HepG2 (cell line): ENCODE measurements at places on chromosomes 11 and 22. TPM values are rescaled to one million over a fixed set of nuclear protein-coding genes. Genes with fewer than 3 reads are reported as not detected.

- DNase-seq, result no peak
These were observed 31.1 kb downstream of the BMAL1 start for GRCh38 chr11:13308704-13309103.

GRCh38 chr22:28813772-28814518, 13.6 kb upstream of the XBP1 start:
- DNase-seq, result peak; percentile 99

GRCh38 chr11:102882389-102883024, 7.7 kb upstream of the MMP12 start:
- no peak for DNase-seq

DNA sequence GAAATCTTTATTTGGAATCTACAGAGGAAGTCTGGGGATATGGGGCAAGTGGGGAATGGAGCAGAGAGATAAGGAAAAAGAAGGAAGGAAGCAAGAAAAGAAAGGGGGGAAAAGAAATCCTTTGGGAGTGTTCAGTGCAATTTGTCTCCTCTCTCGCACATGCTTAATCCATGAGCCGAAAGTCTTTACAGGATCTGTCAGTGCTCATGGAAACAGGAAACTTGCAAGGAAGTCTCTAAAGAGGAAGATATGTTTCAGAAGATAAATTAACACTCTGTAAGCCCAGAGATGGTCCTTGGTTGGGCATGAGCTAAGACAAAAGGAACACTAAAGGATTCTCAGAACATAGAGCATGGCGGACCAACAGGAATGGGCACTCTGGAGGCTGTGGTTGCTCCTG, 47.9 kb upstream of the FLI1 start:
- no peak for DNase-seq

GRCh38 chr11:44011797-44012196, 36.0 kb upstream of the ACCSL start:
- DNase-seq, result no peak

DNA sequence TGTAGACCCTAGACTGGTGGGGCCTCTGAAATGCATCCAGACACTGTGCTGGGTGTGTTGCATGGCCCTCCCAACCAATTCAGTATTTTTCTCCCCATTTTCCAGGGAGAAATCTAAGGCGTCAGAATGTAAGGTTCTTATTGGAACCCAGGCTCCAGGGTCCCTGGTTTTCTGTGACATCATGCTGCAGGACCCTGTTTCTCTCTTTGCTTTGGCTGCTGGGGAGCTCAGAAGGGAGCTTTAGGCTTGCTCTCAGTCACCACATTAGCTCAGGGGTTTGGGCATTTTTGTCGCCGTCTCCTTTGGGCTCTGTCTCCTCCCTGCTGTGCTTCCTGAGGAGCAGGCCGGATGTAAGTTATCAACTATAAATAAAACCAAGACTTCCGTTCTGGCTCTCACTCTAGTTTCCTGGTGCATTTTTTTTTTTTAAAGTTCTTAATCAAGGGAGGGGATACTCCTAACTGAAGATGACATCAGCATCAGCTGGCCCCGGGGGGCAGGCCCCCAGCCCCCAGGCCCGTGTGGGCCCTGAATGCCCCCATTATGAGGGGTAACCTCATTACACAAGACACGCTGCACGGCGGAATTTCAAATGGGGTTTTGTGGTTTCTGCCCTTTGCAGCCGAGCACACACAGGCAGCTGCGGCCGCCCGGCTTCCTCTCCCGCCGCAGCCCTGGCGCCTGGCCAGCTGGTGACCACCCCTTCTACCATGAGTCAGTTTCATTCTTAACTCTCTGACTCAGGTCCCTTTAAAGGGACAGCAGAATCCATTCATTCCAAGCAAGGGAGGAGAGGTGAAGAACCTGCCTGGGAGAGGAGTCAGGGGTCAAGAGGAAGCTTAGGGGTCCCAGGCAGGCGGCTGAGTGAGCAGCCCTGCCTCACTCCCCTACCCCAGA, 3.2 kb downstream of the MYEOV start:
- DNase-seq, result peak; percentile 89

- DNase-seq, result no peak
These were observed 3.9 kb downstream of the MFNG start for GRCh38 chr22:37482244-37482643.

DNA sequence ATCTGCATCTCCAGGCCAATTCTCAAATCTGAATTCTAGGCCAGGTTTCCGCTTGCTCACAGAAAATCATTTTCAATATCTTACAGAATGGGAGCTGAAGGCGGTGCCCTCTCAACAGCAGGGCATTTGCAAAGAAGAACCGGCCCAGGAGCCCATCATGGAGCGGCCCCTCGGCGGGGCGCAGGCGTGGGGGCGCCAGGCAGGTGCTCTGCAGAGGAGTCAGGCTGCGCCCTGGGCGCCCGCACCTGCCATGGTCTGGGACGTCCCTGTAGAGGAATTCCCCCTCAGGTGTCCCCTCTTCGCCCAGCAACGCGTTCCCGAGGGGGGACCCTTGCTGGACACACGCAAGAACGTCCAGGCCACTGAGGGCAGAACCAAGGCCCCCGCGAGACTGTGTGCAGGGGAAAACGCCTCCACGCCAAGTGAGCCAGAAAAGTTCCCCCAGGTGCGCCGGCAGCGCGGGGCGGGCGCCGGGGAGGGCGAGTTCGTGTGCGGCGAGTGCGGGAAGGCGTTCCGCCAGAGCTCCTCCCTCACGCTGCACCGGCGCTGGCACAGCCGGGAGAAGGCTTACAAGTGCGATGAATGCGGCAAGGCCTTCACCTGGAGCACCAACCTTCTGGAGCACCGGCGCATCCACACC, 11.5 kb downstream of the ZNF74 start:
- no peak for DNase-seq

GRCh38 chr11:103929170-103929903, 107.1 kb upstream of the DDI1 start:
- DNase-seq, result no peak

- DNase-seq, result no peak
These were observed 361 bp downstream of the SRPRA start for GRCh38 chr11:126268361-126268707.

DNA sequence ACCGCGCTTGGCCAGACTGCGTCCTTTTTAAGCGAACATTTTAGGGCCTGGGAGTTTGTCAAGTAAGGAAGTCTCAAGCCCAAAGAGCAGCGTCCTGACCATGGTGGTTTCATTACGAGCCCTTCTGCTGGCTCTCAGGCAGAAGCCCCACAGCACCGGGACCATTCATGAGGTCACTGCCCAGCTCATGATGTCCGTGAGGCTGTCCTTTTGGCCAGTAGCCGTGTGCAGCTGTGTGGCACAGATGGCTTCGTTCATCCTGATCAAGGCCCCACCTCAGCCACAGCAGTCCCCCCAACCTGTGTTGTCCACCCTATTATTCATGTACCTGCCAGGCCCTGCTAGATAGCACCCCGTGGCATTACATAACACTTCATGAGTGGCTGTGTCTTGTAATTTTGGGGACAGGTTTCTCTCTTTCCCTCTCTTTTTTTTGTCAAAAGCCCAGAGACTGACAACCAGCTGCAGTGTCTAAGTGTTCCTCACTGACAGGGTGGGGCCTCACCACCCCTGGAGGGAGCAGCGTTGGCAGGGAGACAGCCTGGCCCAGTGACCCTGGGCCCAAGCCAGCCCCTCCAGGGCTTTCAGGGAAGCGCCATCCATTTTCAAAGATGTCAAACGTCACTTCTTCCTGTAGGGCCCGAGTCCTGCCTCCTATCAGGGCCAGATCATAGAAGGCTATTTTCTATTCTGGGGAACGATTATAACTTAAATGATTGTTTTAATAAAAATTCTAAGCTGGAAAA, 21.8 kb upstream of the CABP7 start:
- no peak for DNase-seq

DNA sequence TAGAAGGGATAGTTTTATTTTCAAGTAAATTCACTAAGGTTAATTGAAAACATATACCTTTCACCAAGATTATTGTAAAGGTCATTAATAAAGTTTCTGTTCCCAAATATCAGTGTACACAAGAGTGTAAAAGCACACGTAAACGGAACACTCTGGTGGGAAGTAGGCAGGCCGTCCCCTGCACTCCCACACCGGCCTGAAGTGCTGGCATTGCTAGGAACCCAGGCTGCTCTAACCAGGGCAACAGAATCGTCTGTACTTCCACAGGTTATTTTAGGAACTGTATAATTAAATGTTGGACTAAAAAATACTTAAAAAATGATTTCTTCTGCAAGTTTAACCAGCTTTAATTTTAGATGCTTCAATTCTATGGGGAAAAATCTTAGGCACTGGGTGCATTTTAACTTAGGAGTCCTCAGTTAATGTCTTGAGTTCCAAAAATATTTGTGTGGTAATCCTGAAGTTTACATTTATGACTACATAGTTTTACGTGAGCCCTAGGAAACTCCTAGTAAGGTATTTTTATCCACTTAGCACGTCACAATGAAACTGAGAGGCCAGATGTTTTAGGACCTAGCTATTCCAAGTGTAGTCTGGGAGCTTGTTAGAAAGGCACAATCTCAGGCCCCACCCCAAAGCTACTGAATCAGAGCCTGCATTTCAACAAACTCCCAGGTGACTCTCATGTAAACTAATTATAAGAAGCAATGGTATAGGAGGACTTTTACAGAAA, 31.2 kb downstream of the KMT5B start:
- no peak for DNase-seq

- DNase-seq, result no peak
These were observed 22.6 kb upstream of the TTLL12 start for GRCh38 chr22:43209523-43209890.

GRCh38 chr11:77560605-77561004, 29.1 kb upstream of the AQP11 start:
- DNase-seq, result peak; percentile 6

- no peak for DNase-seq
These were observed 4.1 kb downstream of the C11orf21 start for GRCh38 chr11:2297623-2298030.

- no peak for DNase-seq
These were observed 37.7 kb upstream of the B3GAT1 start for GRCh38 chr11:134449713-134450112.

DNA sequence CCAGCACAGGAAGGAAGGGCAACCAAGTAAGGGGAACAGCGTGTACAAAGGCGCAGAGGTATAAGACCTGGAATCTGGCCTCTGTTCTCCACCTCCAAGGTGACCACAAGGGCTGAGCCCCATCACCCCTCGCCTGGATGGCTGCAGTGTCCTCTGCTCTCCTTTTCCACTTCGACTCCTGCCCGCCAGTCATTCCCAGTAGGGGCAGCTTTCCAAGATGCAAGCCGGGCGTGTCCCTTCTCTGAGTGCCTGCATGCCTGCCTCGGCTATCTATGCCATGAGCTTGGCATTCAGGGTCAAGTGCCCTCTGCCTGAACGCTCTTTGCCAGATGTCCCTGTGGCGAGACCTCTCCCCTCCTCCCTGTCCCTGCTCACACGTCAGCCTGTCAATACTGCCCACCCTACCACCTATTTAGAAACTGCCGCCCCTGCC, 17.0 kb downstream of the FADS3 start:
- DNase-seq, result no peak

GRCh38 chr11:64029773-64030172, 6.0 kb upstream of the FLRT1 start:
- no peak for DNase-seq

DNA sequence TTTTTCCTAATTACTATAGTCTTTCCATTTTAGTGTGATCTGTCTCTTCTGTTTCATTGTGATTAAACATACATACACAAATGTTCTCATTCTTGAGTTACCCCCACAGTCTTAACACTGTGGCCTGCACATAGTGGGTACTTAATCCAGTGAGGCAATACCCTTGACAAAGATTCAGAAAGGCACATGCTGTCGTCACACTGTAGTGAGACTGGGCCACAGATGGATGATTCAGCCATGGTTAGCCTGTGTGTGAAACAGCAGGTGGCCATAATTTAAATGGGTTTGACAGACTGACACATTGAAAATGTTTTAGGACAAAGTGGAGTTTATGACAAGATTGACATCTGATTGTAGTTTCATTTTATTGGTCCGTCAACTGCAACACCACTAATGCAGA, 313.1 kb downstream of the C11orf87 start:
- DNase-seq, result no peak

- no peak for DNase-seq
These were observed 207.5 kb downstream of the PGR start for GRCh38 chr11:100922121-100922520.

DNA sequence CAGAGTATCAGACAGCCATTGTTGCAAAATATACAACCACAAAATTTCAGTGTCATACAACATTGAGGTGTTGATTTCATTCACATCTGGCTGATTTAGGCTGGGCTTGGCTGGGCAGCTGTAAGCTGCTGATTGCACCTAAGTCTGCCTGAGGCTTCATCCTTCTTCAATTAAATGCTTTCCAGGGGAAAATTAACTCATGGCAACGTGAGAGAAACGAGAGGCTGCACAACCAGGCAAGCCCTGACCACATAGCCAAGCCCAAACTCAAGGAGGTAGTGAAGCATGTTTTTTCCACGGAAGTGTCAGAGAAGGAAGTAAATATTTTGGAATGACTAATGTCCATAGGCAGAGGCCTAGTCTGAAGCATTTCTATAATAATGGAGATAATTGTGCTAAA, 273.8 kb upstream of the ZC3H12C start:
- no peak for DNase-seq

- no peak for DNase-seq
These were observed 18.4 kb downstream of the YDJC start for GRCh38 chr22:21611210-21611977.

DNA sequence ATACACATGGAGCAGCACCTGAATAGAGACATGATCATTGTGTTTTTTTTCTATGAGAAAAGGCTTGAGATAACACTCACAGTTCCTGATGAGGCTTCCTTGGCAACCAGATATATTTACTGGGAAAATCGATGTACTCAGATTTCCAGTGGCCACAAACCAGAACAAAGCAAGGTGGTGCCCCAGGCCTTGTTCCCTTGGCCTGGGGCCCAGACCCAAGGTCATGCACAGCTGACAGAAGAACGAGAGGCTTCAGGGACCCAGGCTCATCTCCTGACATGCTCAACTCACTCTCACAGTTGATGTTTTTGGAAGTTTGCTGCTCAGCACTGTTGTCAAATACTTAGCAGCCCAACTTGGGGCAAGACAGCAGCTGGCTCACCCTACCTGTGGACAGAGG, 281.8 kb downstream of the NTM start:
- no peak for DNase-seq

Gene OR56A5
- total RNA-seq, result not detected in 2 replicates

Gene CD3D
- 0.25 and 0.66 TPM in 2 replicates for total RNA-seq

Gene FXYD6
- not detected in 2 replicates for total RNA-seq

Gene MICAL2
- total RNA-seq, result 1.1 and 1.4 TPM in 2 replicates

Gene ST3GAL4
- 7.4 and 13.3 TPM in 2 replicates for total RNA-seq

Gene BACE1-AS
- 2.0 and 2.9 TPM in 2 replicates for total RNA-seq

Gene FOLH1
- not detected in 2 replicates for total RNA-seq

Gene OR2AG2
- not detected in 2 replicates for total RNA-seq

Gene C11orf21
- not detected in 2 replicates for total RNA-seq
